ENCODE measurements at places on chromosomes 12 and 14.

DNA sequence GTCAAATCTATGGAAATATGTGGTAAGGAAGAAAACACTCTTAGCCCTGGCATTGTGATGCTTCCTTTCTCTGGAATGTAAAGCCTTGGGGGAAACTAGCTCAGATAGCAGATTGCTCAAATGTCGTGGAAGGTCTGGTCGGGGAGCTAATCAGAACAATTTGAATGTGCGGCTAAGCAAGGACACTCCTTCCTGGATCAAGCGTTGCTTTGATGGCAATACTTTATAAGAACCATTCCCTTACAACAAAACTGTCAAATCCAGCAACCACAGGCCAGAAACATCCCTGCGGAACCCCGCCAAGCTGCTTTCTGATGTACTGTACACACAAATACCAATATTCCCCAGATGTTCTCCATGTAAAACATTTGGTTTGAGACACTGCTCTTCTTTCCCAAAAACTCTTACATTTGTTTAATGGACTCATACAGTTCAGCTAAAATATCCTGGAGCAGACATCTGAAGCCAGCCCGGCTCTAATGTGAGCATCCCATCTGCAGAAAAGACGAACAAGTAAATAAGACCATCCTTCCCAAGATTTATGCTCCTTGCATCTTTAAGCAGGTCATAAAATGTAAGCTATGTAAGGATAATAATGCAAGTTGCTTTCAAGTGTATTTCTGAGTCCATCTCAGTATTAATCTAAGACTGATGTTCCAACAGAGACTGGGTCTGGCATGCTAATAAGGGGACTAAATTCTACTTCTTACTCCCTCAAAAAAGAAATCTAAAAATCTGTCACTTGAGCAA, 20.2 kb downstream of the NUAK1 start:
- no peak for DNase-seq

DNA sequence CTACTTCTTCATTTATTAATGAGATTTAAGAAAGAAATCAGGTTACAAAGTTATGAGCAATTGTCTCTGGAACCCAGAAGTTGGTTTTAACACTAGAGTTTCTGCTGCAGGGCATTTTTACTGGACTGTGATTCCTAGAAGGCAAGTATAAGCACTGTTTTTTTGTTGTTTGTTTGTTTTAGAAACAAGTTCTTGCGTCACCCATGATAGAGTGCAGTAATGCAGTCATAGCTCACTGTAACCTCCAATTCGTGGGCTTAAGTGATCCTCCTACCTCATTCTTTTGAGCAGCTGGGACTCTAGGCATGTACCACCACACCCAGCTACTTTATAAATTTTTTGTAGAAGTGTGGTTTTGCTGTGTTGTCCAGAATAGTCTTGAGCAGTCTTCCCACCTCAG, 25.6 kb downstream of the RAP1B start:
- no peak for DNase-seq

DNA sequence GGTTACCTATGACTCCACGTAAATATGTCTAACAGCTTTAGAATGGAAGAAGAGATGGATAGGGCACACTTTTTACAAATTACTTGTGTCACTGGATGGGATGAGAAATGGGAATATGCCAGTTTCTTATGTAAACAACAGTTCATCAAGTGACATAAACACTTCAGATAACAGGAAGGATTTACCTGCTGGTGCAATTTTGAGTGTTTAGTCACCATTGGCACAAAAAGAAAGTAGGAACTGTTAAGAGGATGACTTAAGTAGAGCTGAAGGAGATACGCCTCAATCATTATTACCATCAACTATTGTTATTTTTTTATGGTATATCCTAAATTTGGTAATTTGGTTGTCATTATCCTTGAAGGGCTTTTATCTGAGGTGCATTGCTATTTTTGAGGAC, 83.2 kb downstream of the RMST start:
- no peak for DNase-seq

DNA sequence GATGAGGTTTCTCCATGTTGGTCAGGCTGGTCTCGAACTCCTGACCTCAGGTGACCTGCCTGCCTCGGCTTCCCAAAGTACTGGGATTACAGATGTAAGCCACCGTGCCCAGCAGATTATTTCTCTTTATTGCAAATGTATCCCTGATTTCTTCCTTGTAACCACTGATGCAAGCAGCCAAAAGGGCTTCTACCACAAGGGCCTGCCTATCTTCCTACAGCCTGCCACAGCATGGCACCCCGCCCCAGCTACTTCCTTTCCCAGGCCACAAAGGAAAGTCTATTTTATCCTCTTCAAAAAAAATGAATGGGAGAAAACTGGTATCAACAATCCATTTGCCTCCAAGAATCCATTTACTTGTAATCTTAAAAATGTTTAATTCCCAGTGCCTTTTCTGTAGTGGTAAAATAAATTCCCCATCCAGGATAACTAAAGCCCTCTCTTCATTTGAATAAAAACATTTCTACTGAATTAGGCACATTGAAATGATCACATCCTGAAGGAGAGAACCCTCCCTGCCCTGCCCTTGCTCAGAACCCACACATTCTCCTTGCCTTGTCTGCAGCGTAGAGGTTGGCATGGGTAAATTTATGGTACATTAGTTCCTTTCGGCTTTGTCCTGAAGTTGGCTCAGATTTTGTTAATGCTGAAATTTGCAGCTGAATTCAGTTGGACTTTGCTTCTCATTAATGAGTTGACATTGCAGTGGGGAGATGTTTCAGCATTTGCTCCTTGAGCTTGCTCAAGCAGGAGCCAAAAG, 19.2 kb downstream of the GPHB5 start:
- no peak for DNase-seq

GRCh38 chr12:20105943-20106342, 262.4 kb upstream of the PDE3A start:
- no peak for DNase-seq

- no peak for DNase-seq
Measured at GRCh38 chr12:116673681-116674111, 64.2 kb downstream of the SPRING1 start.

DNA sequence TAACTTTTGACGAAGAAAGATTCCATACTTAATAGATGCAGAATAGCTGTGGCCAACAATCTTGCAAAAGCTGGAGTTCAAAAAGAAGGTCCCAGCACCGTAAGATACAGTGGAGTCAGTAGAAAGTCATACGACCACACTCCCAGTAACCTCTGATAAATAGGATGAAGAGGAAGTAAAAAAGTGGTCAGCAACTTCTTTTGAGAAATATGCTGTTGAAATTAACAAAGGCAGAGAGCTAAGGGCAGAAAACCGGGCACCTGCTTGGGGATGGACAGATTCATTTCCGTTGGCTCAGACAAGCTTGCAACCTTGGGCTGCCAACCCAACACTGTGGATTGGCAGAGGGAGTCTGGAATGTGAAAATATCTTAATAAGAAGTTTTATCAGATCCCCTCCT, 40.0 kb downstream of the BTG1 start:
- DNase-seq, result no peak

- DNase-seq, result peak; percentile 18
Measured at GRCh38 chr12:128918481-128919260, 65.4 kb downstream of the GLT1D1 start.

- no peak for DNase-seq
Measured at GRCh38 chr12:94589591-94590001, 60.8 kb downstream of the TMCC3 start.

DNA sequence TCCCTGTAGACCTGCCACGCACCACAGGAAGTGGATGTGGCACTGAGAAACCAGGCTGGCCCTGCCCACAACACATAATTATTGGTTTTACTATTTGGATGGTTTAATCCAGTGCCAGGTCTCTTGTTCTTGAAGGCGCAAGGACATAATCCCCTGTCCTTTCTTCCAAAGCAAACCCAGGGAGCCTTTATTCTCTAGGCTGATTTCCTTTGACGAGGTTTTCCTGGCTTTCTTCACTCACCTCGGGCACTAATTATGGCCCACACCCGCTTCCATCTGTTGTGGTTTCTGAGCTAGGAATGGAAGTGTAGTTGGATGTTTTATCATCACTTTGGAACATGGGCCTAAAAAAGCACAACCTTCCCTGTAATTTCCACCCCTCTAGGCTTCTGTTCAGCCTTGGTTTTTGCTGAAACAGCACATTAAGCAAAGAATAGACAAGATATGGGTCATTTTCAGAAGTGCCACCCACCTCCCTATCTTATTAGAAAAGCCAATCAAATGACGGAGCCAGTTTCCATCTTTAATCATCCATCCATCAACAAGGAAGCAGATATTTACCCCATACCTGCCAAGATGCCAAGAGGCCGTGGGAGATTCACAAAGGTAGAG, 73.9 kb downstream of the PPP1R36 start:
- DNase-seq, result no peak

DNA sequence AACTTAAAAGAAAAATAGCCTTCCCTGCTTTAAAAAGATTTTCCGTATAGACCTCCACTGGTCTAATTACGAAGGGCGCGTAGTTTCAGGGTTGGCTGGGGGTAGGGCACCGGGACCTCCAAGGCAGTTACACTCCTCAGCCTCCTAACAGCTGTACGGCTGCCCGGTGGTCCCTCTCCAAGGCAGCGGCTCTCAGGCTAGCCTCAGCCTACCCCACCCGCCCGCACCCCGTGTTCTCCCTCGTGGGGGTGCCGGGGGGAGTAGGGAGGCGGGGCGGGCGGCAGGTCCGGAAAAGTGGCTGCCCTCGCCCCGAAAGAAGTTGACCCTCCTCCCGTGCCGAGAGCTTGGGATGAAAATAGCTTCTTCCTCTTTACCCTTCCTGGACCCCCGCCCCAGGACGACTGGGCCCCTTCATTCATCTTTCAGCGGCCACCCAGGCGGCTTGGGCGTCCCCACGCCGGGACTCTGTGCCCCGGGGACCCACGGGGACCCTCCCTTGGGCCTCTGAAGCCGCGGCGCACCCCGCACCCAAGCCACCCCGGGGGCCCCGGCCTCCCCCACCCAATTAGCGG, 991 bp upstream of the RCOR1 start:
- peak; percentile 36 for DNase-seq

DNA sequence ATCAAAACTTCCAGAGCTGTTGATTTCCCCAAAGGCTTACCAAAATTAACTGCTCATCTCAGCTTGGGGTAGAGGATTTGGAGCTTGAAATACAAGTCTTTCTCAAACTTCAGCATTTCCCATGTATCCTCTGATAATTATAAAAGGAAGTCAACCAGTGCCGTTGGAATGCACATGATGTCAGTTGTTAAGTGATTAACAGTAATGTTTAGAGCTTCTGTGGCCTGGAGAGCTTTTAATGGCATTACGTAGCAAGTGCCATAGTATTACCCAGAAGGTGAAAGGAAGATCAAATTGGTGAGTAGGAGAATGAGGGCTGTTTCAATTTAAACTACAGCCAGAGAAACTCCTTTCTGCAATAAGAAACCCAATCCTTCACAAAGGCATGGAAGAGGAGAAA, 62.5 kb upstream of the PTPRR start:
- DNase-seq, result no peak

DNA sequence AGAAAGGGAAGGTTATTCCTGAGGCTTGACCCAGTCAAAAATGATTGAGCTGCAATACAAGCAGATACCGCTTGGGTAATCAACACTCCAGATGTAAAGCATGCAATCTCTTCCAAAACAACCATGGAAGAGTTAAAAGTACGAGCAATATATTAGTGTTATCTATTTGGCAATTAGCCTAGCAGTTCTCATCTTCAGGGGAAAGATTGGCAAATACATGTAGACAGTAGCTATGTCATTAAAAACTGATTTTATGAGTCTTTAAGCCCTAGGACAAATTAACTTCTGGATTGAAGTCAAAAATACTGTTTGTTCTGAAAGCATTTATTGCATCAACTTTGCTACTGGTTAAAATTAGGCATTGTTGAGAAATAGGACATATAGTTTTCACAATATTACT, 9.3 kb upstream of the GYS2 start:
- DNase-seq, result no peak

GRCh38 chr12:25819691-25820090, 138.8 kb upstream of the RASSF8 start:
- no peak for DNase-seq

DNA sequence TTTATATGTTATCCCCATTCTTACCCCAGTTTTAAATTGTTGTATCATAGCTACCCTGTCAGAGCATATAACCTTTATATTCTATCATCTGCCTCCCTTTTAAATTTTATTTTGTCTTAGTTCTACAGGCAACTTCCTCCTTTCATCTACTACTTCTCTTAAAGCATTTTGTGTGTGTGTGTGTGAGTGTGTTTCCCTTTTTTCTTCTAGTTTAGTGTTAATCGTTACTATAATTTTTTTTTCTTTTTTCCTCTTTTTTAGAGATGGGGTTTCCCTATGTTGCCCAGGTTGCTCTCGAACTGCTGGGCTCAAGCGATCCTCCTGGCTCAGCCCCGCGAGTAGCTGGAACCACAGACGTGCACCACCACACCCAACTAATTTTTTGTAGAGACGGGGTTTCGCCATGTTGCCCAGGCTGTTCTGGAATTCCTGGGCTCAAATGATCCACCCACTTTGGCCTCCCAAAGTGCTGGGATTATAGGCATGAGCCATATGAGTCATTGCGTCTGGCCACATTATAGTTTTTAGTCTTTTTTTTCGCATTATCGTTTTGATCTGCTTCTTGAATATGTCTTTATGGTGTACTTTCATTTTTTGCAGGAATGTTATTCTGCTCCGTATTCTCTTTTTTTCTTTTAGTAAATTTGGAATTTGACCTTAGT, 33.1 kb upstream of the FBXO34 start:
- no peak for DNase-seq

DNA sequence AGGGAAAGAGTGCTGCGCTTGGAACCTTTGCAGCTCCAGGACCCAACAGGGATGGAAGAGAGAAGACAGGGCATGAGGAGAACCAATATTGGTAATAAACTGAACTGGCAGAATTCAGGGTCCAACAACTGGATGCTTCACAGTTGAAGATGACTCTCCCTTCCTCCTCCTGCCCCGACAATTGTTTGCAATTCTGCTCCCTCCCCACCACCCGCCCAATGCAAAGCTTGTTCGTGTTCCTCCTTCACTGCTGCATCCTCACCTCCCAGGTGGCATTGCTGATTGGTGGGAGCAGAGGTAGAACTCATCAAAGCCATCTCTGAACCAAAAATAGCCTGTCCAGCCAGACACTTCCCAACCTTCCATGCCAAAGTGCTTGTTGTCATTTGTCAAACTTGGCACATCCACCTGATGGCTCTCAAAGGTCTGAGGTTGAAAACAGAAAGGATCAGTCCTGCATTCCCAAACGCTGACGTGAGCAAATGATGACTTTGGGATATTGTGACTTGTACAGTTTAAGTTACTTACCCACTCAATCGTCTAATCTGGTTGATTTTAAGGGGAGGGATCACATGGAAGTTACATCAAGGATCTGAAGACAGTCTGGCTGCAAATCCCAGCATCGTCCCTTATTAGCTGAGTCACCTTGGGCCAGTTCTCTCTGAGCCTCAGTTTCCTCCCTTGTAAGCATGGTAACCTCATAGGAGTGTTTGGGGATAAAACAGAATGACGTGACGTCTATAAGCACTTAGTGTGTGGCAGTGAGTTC, 242.6 kb upstream of the CRY1 start:
- DNase-seq, result no peak

- peak; percentile 45 for DNase-seq
Measured at GRCh38 chr12:28872654-28873268, 276.3 kb upstream of the FAR2 start.
